ENCODE measurements at places on chromosomes 3 and 15. TPM values are rescaled to one million over a fixed set of nuclear protein-coding genes. Genes with fewer than 3 reads are reported as not detected.

DNA sequence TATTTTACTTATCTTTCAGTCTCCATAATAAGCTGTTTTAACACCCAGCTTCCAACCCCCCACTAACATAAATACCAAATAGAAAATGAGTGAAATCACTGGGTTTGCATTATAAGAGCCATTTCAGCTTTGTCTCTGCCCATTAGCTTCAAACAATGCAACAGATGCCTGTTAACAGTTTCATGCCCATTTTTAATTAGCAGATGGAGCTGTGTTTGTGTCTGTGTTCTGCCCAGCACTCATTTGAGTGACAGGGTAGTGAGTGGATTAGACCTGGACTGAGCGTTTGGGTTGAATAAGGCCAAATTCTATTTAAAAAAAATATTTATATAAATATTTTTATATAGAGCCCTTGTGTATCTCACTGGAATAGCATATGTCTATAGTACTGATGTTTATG is 7.4 kb downstream of the RAB8B start:
- no peak for DNase-seq

DNA sequence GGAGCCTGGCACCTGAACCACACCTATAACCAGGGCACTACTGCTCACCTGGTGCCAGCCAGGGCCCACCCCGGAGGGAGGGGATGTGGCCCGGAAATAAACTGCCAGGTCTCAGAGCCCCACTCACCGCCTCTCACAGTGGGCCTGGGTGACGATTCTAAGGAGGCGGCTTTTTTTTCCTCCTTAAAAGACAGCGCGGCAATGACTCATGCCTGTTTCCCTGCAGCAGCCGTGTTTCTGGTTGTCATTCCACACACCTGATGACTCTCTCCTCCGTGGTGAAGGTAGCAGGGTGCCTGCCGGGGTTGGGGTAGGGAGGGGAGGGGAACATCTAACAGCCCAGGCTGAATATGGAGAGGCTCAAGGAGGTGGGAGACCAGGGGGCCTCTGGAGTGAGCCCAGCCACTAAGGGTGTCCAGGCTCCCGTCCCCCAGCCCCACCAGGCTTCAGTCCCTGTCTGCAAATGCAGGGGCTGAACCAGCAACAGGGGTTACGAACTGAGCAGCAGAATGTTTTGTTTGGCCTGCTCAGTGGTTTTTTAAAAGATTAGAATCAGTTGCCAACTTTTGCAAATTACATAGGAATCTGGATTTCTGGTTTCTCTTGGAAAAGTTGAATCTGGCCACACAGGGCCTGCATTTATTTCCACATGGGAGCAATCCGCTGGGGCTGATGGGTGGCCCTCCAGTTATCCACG is 127.3 kb upstream of the LINGO1 start:
- DNase-seq = no peak

Gene A4GNT
- not detected for total RNA-seq

DNA sequence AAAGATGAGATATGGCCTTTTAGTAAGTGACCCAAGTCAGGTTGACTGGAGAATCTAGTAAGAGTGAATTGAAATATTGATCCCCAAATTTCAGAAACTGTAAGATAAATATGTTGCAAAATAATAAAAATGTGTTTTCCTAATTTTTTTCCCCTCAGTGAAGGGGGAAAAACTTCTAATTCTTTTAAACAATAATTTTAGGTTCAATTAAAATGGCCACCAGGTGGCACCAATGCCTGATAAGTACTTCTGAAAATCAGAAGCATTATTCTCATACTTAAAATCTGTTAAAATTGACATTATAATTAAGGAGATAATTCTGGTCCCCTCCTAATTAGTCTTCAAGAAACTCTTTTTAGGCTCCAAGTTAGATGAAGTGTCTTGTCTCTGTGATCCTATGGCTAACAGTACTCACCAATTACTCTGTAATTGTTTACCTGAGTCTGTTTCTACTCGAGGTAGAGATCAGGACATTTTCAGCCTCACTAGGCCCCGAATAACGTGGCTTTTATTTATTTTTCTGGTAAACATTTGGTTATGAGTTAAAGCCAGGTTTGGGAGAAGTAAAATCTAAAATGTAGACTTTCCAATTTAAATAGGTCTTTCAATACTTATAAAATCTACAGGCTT is 52.6 kb downstream of the NMD3 start:
- DNase-seq = no peak

Gene GLDN
- 20.6 TPM for total RNA-seq

DNA sequence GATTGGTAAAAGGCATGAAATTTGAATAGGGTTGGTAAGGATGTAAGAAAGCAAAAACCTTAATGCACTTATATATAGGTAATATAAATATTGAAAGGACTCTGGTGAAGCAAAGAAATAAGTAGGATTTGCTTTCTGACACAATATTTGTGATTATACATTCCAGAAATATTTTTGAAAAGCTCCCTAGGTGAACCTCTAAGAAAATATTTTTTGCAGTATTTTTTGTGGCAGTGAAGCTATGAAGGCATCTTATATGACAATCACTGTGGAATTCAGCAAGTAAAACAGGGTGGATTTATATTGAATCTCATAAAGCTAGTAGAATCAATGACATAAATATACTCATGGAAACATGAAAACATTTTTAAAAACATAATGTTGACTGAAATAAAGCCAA is 119.6 kb upstream of the EPHA3 start:
- no peak for DNase-seq

Gene ADAMTS9
- 53.6 TPM for total RNA-seq

- DNase-seq = no peak
Measured at GRCh38 chr3:12966847-12967605, 106.2 kb downstream of the IQSEC1 start.

- DNase-seq = peak; percentile 88
Measured at GRCh38 chr15:42494998-42495360, 455 bp upstream of the SNAP23 start.

DNA sequence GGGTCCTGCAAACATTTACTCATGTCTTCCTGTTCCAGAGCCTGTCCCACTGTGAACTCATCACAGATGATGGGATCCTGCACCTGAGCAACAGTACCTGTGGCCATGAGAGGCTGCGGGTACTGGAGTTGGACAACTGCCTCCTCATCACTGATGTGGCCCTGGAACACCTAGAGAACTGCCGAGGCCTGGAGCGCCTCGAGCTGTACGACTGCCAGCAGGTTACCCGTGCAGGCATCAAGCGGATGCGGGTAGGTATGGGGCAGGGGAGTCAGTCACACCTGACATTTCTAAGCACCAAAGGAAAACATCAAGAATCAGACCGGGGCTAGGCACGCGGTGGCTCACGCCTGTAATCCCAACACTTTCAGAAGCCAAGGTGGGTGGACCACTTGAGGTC is 56.3 kb downstream of the UBP1 start:
- DNase-seq = no peak

DNA sequence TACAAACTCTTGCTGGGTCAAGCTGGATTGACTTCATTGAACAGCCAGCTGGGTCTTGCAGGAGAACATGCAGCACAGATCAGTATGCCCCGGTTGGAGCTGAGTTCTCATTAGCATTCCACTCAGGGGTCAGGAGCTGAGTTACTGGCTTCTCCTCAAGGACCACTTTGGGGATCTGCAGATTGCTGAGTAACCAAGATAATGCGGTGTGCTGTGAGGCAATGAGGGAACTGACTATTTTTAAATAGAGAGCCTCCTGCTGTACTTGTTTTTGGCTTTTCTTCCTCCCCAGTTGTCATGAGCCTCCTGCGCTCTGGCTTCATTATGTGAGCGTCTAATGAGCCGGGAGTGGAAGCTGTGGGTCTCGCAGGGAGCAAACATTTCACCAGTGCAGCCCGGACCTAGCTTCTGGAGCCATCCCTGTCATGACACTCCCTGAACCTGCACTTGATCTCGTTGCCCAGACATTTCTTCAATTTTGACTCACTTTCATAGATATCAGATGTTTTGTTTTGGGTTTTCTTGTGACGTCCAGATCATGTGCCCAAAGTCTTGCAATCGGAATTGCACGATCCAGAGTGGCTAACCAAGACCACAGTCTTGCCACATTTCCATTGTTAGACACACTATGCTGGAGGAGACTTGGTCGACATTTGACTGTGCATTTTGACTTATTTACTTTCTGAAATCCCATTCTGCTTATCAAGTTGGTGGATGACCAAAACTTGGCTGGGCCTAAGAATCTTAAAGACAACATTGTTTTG is 327.2 kb downstream of the LRTM1 start:
- no peak for DNase-seq

- DNase-seq = no peak
Measured at GRCh38 chr15:78508272-78508671, 895 bp downstream of the HYKK start.

GRCh38 chr3:133453383-133453782 is 53.5 kb downstream of the BFSP2 start:
- no peak for DNase-seq

Gene GRK7
- 0.08 TPM for total RNA-seq

Gene PARP16
- 4.7 TPM for total RNA-seq

Gene SYNPR
- 0.46 TPM for total RNA-seq

Gene CCR8
- not detected for total RNA-seq

Gene RYK
- 44.2 TPM for total RNA-seq

DNA sequence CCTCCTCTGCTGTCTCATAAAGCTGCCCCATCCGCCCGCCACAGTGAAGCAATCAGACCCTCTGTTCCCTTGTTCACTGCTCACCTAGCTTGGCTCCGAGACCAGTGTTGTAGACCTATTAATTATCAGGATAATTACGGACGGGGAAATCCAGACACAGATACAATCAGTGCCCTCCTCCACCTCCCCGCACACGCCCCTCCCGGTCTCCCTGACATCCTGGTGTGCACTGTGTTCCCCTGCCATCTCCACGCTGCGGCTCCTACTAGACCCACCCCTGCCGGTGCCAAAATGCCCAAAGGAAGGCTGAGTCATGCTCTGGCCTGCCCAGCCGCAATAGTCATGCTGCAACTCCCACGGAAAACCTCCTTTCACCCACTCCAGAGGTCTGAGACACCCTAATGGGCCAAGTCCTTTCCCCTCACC is 277.3 kb upstream of the TLE3 start:
- DNase-seq = peak; percentile 75
